ENCODE measurements at places on chromosomes 6 and 20.
A peak's percentile ranks its signal among the peaks of the same experiment; 100 is the strongest.

DNA sequence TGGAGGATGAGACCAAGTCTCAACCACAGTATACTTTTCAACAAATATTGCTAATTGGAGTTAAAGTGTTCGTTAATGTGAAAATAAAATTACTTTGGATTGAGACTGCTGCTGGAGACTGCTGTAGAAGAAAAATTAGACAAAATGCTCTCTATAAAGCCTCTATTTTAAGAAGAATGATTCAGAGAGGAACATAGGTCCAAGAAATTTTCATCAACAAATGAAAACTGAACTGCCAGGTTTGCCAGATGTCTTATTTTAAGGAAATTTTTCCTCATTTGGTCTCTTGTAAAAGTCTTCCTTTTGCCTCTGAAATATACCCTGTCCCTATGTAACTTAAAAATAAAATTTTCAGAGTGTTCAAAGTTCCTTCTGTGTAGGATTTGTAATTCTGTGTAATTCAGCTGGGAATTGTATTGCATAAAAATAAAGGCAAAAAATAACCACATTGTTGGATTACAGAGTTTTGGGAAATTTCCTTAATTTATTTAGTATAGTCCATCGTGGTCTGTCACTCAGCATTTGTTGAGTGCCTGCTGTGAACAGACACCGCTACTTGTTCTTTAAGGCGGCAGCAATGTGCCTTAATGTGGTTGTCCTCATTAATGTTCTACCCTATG is 27.4 kb downstream of the ANKS1A start:
- DNase-seq = no peak

- DNase-seq = peak; percentile 42
Observed at GRCh38 chr6:166969390-166970002, 13.1 kb upstream of the RNASET2 start.

DNA sequence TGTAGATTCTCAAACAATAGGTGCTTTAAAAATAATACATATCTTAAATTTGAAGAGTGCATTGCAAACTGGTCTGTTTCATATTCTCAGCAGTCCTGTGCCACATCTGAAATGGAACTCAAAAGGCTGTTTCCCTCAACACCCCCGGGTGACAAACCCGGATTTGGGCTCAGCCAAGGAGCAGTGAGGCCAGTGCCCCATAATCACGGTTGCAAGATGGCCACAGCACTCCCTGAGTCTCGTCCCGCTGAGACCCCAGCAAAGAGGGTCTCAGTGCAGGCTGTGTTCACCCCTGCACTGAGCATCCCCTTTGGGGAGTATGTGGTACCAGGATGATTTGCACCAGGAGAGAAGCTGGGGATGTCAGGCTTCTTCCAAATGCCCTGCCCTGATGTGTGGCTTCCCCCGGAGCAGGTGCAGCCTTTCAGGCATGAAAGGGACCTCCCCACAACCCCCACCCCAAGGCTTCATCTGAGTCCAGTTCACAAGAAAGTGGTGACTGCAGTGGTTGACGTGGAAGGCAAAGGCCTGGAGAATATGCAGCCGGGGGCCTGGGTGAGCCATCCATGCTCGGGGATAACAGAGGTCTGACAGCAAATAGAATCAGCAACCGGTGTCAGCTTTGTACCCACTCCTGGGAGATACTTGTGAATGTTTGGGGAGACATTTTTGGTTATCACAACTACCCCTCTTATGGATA is 202.9 kb downstream of the SYNDIG1 start:
- no peak for DNase-seq

- DNase-seq = no peak
Observed at GRCh38 chr20:1376007-1376406, 16.8 kb downstream of the FKBP1A start.

- DNase-seq = no peak
Observed at GRCh38 chr6:7505189-7505699, 36.2 kb upstream of the DSP start.

DNA sequence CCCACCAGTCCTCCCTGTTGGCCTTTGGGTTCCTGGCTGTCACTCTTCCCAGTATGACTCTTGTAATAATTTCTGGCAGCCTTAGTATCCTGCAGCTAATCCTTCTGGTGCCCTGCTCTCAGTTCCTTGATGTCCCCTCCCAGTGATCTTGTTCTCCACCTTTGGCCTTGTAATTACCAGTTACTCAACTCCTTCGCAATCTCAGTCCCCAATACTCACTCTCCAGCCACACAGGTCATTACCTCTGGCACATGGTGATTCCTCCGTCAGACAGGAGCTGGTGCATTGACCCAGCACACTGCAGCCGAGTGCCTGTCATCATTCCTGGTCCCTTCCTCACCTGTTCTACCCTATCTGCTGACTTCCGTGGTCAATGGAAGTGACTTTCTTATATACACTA is 101.4 kb downstream of the FAM120B start:
- no peak for DNase-seq

- no peak for DNase-seq
Observed at GRCh38 chr6:159249128-159249527, 79.9 kb downstream of the FNDC1 start.

DNA sequence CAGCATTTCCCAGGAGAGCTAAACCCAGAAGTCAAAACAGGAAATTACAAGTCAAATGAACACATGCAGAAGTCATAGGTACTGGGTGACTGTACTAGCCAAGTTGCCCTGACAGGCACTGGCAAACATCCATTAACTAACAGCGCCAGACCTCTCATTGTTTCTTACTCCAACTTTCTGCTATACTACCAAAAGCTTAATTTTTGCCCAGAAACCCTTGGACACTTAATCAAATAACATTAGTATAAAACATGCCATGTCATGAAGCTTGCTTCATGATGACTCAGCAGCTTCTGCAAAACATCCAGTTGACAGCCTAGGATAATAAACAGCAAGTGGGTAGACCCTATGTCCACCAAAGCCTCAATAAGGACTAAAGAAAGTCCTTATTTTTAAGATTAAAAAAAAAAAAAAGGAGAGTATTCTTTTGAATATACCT is 3.5 kb downstream of the NUP153 start:
- peak; percentile 16 for DNase-seq

- DNase-seq = no peak
Observed at GRCh38 chr20:1805816-1806215, 89.4 kb upstream of the SIRPA start.
